Caki2 (cell line): ENCODE measurements at places on chromosomes 6 and 20. TPM values are rescaled to one million over a fixed set of nuclear protein-coding genes. Genes with fewer than 3 reads are reported as not detected.
A peak's percentile ranks its signal among the peaks of the same experiment; 100 is the strongest.

GRCh38 chr6:87210979-87211378 lies 55.6 kb downstream of the ZNF292 start:
- no peak for DNase-seq

Gene ATAT1
- total RNA-seq = 1.3 and 4.6 TPM in 2 replicates

Gene OPN5
- total RNA-seq = not detected in 2 replicates

- no peak for DNase-seq
These were observed 801.9 kb downstream of the QKI start for GRCh38 chr6:164216368-164216767.

GRCh38 chr20:49590163-49591017 lies 22.5 kb upstream of the PTGIS start:
- no peak for DNase-seq

Gene SGK2
- 40.6 and 45.5 TPM in 2 replicates for total RNA-seq

Gene TGM3
- 0.24 TPM in 1 of 2 replicates, not detected in the other for total RNA-seq

Gene ADGRF4
- total RNA-seq = 3.9 and 6.5 TPM in 2 replicates

Gene BTNL2
- total RNA-seq = not detected in 2 replicates

Gene PRL
- not detected in 2 replicates for total RNA-seq

- DNase-seq = peak; percentile 20
These were observed 2.2 kb downstream of the UBR2 start for GRCh38 chr6:42565823-42566613.

- DNase-seq = no peak
These were observed 947.4 kb upstream of the CITED2 start for GRCh38 chr6:140321891-140322290.

Gene IP6K3
- total RNA-seq = 0.07 and 0.12 TPM in 2 replicates

Gene SLC12A5
- total RNA-seq = 7.9 TPM in 1 of 2 replicates, not detected in the other

Gene HCK
- total RNA-seq = not detected in 2 replicates

GRCh38 chr6:109024784-109025183 lies 69.9 kb downstream of the SESN1 start:
- DNase-seq = no peak

- DNase-seq = no peak
These were observed at the start of gene TMEM244 for GRCh38 chr6:129860908-129861665. Gene TMEM244 (minus strand): TSS chr6:129861315. CDS start chr6:129861188, 127 bp downstream.

Gene BMP7
- 0.24 TPM in 1 of 2 replicates, not detected in the other for total RNA-seq

DNA sequence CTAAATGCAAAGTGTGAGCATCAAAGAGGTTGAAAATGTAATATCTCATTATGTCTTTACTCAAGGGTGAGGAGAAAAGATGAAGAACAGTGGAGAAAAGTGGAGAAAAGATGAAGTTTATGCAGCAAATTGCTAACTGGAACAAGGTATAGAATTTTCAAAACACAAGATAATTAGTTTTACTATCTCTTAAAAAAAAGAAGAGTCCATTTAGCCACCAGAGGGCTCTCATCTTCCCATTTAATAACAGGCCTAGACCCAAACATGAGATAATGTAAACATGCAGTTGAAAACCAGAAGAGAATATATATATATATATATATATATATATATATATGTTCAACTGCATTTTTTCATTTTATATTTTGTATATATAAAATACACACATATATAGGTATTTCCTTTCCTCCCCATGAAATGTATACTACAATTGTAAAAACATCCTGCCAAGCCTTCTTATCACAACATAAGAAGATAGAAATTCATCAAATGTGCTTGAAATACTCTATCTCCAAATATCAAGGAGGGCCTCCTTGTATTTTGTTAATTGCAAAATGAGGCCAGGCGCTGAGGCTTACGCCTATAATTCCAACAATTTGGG lies 78.4 kb downstream of the ADTRP start:
- DNase-seq = peak; percentile 30

GRCh38 chr20:25227317-25227831 lies 20.5 kb upstream of the PYGB start:
- DNase-seq = peak; percentile 53
